Stimulated activated CD8-positive, alpha-beta memory T cell treated with anti-CD3 and anti-CD28 coated beads, Interleukin-4, amount 100 ng/mL, for 4 hours (primary cell): ENCODE measurements at places on chromosomes 2 and 18.
A peak's percentile ranks its signal among the peaks of the same experiment; 100 is the strongest.

- no peak for DNase-seq
These were observed 12.6 kb downstream of the ZNF804A start for GRCh38 chr2:184610891-184611290.

DNA sequence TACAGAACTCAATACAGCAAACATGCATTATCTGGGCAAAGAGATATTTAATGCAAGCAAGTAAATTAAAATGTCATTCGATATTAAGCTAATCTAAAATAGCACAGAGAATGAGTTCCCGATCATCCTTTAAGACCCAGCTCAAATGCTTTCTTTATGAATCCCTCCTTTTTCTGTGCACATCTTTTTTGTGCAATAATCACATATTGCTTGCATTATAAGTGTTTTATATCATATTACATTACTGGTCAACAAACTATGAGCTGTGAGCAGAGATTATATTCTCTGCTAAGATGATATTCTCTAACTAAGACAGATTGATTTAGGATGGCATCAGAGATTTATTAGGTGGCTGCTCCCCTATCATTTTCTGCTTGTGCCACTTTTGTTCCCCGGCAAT lies 146.1 kb downstream of the ERBB4 start:
- DNase-seq, result no peak

- DNase-seq, result no peak
These were observed 265.3 kb upstream of the PKDCC start for GRCh38 chr2:41782306-41783158.

DNA sequence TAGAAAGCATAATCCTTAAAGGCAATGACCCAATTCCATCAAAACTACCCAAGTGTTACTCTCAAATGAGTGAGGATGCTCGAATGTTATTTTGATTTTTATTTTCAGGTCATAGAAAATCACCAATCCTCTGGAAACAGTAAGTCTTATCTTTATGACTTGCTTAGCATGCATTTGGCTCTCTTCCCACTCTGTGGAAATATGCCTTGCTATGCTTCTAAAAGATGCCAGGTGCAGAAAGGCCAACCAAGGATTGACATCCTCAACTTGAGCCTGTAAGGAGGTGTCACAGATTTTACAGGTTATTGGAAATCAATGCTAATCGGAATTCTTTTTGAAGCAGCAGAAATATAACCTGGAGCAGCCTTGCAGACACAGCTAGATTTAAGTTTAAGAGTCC lies 543.9 kb upstream of the LINC00305 start:
- no peak for DNase-seq

DNA sequence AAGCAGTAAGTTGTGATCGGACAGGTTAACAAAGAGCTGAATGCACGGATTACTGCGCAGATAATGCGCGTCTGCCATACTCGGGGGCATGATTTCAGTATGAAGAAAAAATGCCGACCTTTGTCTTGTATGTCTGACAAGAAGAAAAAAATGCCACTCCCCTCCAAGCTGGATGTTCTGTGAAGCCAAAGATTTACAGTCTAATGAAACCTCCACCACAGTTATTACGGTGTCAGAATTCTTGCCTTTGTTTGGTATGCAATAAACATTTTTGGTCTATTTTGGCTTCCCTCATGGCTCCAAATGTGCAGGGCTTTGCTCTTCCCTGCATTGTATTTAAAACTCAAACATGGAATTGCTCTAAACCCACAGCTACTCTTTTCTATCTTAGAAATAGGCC lies 72.2 kb upstream of the THUMPD2 start:
- DNase-seq, result no peak

- no peak for DNase-seq
These were observed 6.2 kb upstream of the TMEM87B start for GRCh38 chr2:112048887-112049286.

- DNase-seq, result no peak
These were observed 15.1 kb upstream of the LIPG start for GRCh38 chr18:49546719-49547273.

- no peak for DNase-seq
These were observed 156.7 kb upstream of the HAAO start for GRCh38 chr2:42949125-42949524.

DNA sequence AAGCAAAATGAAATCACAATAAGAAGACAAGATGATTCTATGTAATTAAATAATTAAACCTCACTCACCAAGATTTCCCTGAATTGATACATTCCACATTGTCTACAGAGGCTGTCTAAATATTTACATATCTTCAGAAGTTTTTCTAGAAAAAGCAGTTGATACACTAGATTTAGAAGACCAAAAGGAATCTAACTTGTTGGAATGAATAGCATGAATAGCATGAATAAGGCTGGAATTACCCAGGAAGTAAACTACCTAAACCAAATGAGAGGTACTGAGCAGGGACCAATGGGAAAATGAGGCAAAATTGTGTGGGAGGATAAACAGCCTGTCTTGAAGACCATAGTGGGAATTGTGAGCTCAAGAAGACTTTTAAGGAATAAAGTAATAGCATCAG lies 479.7 kb downstream of the TXNL1 start:
- DNase-seq, result no peak

DNA sequence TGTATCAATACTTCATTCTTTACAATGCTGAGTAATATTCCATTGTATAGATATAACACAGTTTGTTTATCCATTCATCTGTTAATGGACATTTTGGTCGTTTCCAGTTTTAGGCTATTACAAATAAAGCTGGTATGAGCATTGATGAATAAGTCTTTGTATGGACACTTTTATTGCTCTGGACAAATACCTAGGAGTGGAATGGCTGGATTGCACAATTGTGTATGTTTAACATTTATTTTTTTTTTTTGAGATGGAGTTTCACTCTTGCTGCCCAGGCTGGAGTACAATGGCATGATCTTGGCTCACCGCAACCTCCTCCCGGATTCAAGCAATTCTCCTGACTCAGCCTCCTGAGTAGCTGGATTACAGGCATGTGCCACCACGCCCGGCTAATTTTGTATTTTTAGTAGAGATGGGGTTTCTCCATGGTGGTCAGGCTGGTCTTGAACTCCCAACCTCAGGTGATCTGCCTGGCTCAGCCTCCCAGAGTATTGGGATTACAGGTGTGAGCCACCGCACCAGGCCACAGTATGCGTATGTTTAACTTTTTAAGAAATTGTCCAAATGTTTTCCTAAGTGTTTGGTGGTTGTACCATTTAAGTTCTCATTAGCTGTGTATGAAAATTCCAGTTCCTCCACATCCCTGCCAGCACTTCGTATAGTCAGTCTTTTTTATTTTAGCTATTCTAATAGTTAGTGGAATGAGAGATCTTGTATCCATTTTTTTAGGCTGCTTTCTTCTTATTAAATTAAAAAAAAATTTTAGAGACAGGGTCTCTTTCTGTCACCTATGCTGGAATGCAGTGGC lies 194.9 kb upstream of the HAAO start:
- no peak for DNase-seq

GRCh38 chr2:24859968-24860600 lies 60.0 kb downstream of the ADCY3 start:
- DNase-seq, result no peak

- DNase-seq, result peak; percentile 62
These were observed 49.7 kb upstream of the ODC1 start for GRCh38 chr2:10497797-10498251.

GRCh38 chr2:28647682-28648081 lies 103.9 kb upstream of the PPP1CB start:
- no peak for DNase-seq

- DNase-seq, result no peak
These were observed 75.6 kb upstream of the APCDD1 start for GRCh38 chr18:10378688-10379420.

DNA sequence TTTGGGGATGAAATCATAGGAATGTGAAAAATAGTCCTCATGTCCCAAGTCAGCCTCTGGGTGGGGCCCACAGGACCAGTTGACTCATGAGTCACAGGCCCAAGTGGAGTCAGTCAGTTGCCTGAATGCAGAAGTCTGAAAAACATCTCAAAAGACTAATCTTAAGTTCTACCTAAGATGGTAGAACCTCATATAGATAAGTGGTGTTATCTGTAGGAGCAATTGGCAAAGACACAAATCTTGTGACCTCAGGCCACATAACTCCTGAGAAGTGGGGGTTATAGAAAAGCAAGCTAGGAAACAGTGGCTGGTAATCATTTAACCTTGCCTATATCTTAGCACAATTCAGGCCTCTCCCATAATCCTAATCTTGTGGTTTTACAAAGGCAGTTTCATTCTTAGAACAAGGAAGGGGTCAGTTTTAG lies 257.1 kb upstream of the SPOPL start:
- no peak for DNase-seq

- no peak for DNase-seq
These were observed 65.8 kb upstream of the RIOK3 start for GRCh38 chr18:23387265-23387664.

DNA sequence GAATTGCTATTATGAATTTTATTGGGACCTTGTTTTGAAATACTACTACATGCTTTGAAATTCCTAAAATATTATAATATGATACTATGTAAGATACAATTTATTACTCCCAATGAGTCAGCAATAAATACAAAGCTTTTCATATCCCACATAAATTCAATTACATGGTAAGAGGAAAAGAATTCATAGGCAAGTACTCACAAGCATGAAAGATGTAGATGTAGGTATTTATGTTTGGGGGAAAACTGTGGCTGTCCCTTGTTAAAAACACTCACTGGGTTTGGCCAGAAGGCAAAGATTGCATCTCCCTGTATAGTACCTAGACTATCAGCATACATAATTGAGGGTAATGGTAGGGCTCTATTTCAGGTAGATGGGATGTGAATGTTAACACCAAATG lies 90.4 kb downstream of the MBD2 start:
- no peak for DNase-seq

- DNase-seq, result no peak
These were observed 41.0 kb upstream of the DOCK10 start for GRCh38 chr2:225083276-225083675.

GRCh38 chr2:139142252-139142880 lies 362.2 kb upstream of the NXPH2 start:
- DNase-seq, result no peak

DNA sequence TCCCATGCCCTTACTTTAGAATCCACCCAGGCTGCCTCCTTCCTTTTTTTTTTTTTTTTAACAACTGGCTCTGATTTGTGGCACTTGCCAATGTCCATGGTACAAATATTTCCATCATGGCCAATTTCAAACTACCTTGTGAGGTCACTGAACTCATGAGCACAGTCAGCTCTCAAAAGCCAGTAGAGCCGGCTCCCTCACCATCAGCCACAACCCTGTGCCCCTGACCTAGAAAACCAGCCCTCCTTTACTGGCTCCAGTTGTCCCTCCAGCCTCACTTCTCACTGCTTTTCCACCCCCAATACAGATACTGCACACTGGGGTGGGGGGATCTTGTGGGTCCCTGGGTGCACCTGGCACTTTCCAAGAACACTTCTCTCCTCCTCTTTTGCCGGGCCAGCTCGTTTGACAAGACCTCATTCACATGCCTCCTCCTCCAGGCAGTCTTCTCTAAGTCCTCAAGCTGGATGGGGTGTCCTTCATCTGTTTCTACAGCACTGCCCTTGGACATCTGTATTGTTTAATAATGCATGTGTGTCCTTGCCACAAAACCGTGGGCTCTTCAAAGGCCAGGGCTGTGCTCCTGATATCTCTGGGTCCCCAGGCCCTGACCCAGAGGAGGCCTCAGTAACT lies 35.5 kb downstream of the SDC1 start:
- no peak for DNase-seq

- DNase-seq, result no peak
These were observed 41.2 kb upstream of the HS6ST1 start for GRCh38 chr2:128359841-128360240.
